A549 treated with CORT108297 at 1 μM for 4 hours (cell line): ENCODE measurements at places on chromosomes 11 and 22. TPM values are rescaled to one million over a fixed set of nuclear protein-coding genes. Genes with fewer than 3 reads are reported as not detected.

The UBQLNL gene
- total RNA-seq: 0.04 TPM in 1 of 5 replicates, not detected in the others

The APOA5 gene
- total RNA-seq: not detected in 5 replicates

The IL18 gene
- total RNA-seq: 92.2 to 108 TPM (median 101 TPM) in 5 replicates

The OR52N4 gene
- not detected in 5 replicates for total RNA-seq

The DSCAML1 gene
- total RNA-seq: 0.12 to 0.39 TPM (median 0.20 TPM) in 5 replicates

The GSTT2B gene
- total RNA-seq: 0.21 to 0.47 TPM (median 0.35 TPM) in 5 replicates

The RASL10A gene
- 0.21 to 0.61 TPM (median 0.37 TPM) in 4 of 5 replicates, not detected in the other for total RNA-seq

The DBX1 gene
- total RNA-seq: not detected in 5 replicates

The OTOG gene
- not detected in 5 replicates for total RNA-seq

The MCHR1 gene
- not detected in 5 replicates for total RNA-seq

The NAA40 gene
- 14.8 to 17.6 TPM (median 17.4 TPM) in 5 replicates for total RNA-seq

The PATE2 gene
- not detected in 5 replicates for total RNA-seq

The SAA2 gene
- total RNA-seq: 0.22 to 0.24 TPM (median 0.22 TPM) in 3 of 5 replicates, not detected in the others

The YPEL1 gene
- total RNA-seq: 0.13 to 0.42 TPM (median 0.23 TPM) in 5 replicates

The SLC22A25 gene
- not detected in 5 replicates for total RNA-seq

The C22orf31 gene
- not detected in 5 replicates for total RNA-seq

The MFRP gene
- not detected in 5 replicates for total RNA-seq

The CDC42BPG gene
- 1.0 to 3.0 TPM (median 1.8 TPM) in 5 replicates for total RNA-seq

The FLRT1 gene
- total RNA-seq: 0.03 to 0.07 TPM (median 0.06 TPM) in 5 replicates

The ROBO4 gene
- total RNA-seq: 0.05 TPM in 1 of 5 replicates, not detected in the others

The VWCE gene
- total RNA-seq: 0.48 to 0.72 TPM (median 0.61 TPM) in 5 replicates

The DEPDC7 gene
- 6.5 to 10.1 TPM (median 7.8 TPM) in 5 replicates for total RNA-seq

The TEX54 gene
- total RNA-seq: not detected in 5 replicates

The CCDC88B gene
- total RNA-seq: 10.4 to 14.4 TPM (median 12.6 TPM) in 5 replicates

The OR52A5 gene
- total RNA-seq: not detected in 5 replicates

The CHST1 gene
- total RNA-seq: 1.4 to 1.7 TPM (median 1.7 TPM) in 5 replicates

The SEPTIN3 gene
- 1.0 to 1.4 TPM (median 1.2 TPM) in 5 replicates for total RNA-seq

The OR8G5 gene
- not detected in 5 replicates for total RNA-seq

The MN1 gene
- total RNA-seq: 2.3 to 4.1 TPM (median 2.9 TPM) in 5 replicates

The ZBTB16 gene
- total RNA-seq: 0.06 to 0.07 TPM (median 0.06 TPM) in 4 of 5 replicates, not detected in the other

The ASCL2 gene
- total RNA-seq: 0.06 to 0.09 TPM in 2 of 5 replicates, not detected in the others

The MUC15 gene
- total RNA-seq: not detected in 5 replicates

The CSF2RB gene
- total RNA-seq: not detected in 5 replicates

The RIBC2 gene
- 1.9 to 3.1 TPM (median 2.3 TPM) in 5 replicates for total RNA-seq

The OR4B1 gene
- not detected in 5 replicates for total RNA-seq

The PLAAT5 gene
- 0.05 to 0.06 TPM in 2 of 5 replicates, not detected in the others for total RNA-seq

The APOA1 gene
- 0.13 to 0.20 TPM (median 0.16 TPM) in 5 replicates for total RNA-seq

The FGF19 gene
- 0.03 to 0.08 TPM in 2 of 5 replicates, not detected in the others for total RNA-seq

The SAA4 gene
- not detected in 5 replicates for total RNA-seq

The TRIM51 gene
- not detected in 5 replicates for total RNA-seq

The APOA4 gene
- not detected in 5 replicates for total RNA-seq

The GRIA4 gene
- not detected in 5 replicates for total RNA-seq

The SPTBN2 gene
- 9.4 to 11.7 TPM (median 10.1 TPM) in 5 replicates for total RNA-seq
